ENCODE measurements at places on chromosomes 4 and X.

- DNase-seq = no peak
Measured at GRCh38 chr4:186368281-186368680, 102.3 kb downstream of the F11 start.

DNA sequence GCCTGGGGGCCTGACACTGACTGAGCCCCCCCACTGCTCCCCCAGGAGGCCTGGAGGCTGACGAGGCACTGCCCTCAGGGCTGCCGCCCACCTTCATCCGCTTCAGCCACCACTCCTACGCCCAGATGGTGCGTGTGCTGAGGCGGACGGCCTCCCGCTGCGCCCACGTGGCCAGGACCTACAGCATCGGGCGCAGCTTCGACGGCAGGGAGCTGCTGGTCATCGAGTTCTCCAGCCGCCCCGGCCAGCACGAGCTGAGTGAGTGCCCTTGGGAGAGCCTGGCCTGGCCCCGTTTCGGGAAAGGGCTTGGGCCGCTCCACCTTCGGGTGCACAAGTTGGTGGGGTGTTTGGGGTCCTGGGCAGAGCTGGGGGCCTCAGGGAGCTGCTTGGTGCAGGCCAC lies 11.4 kb downstream of the CPZ start:
- DNase-seq = no peak

DNA sequence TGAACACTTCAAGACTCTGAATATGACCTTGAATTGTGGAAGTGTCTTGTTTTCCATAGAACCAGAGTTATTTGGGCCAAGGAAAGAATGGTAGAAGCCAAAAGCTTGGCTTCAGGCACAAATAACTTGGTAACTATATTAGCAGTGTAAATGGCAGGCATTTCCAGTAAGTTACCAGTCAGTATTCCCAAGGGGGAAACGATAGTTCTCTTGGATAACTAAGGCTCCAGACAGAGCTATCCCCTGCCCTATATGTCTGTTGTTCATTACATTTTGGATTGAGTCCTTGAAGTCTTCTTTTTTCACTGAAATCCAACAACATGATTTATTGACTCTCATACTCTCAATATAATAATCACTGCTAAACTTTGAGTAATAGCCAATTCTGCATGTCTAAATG lies 364.1 kb downstream of the MAGEB5 start:
- DNase-seq = no peak

DNA sequence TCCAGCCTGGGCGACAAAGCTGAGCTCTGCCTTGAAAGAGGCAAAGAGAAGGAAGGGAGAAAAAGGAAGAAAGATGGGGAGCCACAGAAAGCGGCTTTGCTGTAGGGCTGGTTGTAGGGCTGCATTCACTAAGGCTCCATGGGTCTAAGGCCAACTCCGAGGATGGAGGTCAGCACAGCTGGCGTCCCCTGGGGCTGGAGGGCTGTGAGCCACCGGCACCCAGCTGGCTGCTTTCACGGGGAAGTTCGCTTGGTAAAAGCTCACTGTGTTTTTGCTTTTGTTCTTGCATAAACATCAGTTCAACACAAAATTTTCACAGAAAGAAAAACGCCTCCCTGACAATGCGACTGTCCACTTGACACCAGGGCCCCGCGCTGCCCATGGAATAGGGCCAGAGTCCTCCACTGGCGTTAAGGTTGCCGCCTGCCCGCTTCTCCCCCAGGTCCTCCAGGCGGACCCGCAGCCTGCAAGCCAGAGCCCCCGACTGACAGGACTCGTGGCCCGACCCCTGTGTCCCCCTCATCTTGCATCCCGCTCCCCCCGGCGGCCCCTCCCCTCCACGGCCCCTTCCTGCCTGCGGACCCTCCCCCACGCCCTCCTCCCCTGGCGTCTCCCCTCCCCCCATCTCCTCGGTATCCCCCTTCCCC lies 1.1 kb downstream of the RNF212 start:
- no peak for DNase-seq

DNA sequence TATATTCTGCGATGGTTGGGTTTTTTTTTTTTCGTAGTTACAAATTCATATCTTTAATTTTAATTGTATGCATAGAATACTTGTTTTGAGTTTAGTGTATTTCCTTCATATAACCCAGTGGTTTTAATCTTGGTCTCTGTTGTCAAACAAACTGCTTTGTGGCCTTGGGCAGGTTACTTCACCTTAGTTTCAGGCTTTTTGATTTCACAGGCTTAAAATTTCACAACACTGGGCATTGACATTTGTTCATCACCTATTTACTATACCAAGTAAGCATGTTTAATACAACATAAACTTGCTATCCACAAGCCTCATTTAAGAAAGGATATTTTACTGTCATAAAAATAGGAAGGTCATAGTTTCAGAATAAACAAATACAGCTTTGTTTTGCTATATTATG lies 14.7 kb downstream of the RAPGEF2 start:
- no peak for DNase-seq

All from AG08396 (cell line).